ENCODE measurements at places on chromosomes 6 and 20.

GRCh38 chr20:34850969-34851368, 21.7 kb downstream of the GGT7 start:
- DNase-seq: no peak

DNA sequence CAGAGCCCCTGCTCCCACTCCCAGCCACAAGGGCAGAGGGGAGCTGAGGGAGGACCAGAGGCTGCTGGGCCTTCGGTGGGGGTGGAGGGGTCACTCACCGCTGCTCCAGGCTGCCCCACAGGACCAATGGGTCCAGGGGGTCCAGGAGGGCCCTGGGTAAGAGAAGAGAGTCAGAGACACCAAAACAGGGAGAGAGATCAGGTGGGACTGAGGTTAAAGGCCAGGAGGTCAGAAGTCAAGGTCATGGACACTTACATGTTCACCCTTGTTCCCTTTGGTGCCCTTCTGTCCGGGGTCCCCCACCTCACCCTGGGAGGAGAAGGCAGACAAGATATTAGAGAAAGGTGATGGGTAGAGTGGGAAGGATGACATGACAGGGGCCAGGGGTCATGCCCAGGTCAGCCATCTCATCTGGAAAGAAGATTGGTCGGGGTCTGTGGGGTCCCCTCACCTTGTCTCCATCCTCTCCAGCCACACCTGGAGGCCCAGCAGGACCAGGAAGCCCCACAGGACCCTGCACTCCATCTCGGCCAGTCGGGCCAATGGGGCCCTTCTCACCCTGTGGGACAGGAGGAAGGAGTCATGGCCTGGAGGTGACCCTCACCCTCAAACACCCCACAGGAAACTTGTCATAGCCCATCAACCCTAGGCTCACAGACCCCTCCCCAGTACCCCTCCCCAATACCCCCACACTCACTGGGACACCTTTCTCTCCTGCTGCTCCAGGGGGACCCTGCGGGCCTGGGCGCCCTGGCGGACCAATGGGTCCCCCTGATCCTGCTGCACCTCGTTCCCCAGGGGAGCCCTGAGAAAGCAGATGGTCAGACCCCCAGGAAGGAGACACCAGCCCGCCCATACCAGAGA, 21.0 kb downstream of the COL11A2 start:
- no peak for DNase-seq

DNA sequence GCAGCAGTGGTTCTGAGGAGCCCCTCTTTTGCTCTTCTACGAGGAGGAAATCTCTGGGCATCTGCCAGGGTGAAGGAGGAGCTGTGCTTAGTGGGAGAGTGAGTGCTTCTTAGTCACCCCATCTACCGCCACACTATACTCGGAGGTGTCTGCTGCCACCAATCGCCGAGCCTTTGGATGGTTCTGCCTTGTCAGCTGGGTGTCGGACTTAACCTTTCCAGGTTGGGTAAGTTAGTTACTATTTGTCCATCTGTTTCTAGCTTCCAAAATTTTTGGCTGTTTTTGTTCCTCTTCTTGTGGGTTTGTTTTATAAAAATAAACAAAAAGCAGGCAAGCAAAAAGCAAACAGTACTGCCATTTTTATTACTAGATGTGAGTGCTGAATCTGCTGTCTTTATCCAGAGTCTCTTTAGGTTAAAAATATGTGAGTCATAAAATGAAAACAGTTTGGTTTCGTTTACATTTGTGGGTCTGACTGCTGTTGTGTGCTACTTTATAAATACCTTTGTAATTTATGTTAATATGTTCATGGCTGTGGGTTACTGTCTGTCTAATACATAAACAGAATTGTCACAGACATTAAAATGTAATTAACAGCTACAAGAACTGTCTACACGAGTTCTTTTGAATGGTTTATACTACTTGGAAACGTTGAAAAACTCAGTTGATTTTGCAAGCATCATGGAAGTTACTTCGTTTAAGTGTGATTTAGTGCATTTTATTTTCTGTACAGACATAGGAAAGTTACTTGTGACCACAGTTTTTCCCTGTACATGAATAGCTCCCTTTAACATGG, 89.2 kb downstream of the ARID1B start:
- no peak for DNase-seq

DNA sequence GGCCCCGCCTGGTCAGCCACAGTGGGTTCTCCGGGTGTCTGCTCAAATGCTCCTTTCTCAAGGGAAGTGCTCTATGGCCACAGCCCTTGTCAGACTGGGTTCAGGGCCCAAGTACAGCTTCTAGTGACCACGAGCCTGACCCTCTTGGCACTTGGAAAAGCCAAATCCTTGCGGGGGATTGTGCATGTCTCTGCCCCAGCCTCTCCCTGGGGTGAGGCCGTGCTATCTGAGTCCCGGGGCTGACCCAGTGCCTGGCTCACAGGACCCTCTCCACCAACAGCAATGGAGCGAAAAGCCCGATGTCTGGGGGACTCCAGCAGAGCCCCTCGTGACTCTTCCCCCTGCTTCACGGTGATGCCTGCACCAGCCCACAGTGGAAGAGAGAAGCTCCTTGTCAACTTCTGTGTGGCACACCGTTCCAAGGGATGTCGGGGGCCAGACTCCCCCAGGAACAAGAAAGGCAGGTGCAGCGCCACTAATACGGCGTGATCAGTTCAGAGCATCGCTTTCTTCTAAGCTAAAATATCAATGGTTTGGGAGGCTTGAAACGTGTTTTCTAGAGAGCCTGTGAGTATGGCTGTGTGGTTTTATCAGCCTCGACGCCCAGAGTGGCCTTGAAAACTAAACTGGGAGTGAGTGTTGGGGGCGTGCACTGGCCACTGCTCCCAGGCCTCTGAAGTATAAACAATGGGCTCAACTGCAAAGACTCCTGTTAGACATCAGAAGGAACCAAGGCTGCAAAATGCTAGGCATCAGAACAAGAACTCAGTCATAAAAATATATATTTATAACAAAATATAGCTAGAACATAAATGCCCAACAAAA, 51.9 kb downstream of the DLL1 start:
- no peak for DNase-seq

- DNase-seq: peak; percentile 8
Measured at GRCh38 chr20:58407966-58408557, 19.0 kb downstream of the VAPB start.

DNA sequence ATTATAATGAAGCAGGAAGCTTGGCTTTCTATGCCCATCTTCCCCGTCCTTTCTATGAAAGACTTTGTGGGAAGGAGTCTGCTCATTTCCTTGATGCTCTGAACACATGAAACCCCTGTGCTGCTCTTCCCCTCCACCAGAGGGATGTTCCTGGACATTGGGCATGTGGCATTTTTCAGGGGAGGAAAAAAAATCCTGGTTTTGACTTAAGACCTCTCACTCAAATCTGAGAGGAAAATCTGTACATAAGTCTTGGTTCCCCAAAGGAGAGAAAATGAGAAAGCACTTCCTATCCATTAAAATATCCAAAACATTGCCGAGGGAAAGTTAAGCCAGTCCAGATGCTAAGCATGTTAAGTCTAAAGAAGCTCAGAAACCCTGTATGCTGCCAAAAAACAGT, 393.0 kb downstream of the PAX1 start:
- no peak for DNase-seq

GRCh38 chr20:48278961-48279481, 493.7 kb upstream of the SULF2 start:
- no peak for DNase-seq

- DNase-seq: no peak
Measured at GRCh38 chr6:138945354-138945753, 42.7 kb downstream of the REPS1 start.

- no peak for DNase-seq
Measured at GRCh38 chr6:55729665-55730064, 145.7 kb downstream of the BMP5 start.

GRCh38 chr6:144013486-144013909, 5.4 kb upstream of the PLAGL1 start:
- DNase-seq: peak; percentile 93

DNA sequence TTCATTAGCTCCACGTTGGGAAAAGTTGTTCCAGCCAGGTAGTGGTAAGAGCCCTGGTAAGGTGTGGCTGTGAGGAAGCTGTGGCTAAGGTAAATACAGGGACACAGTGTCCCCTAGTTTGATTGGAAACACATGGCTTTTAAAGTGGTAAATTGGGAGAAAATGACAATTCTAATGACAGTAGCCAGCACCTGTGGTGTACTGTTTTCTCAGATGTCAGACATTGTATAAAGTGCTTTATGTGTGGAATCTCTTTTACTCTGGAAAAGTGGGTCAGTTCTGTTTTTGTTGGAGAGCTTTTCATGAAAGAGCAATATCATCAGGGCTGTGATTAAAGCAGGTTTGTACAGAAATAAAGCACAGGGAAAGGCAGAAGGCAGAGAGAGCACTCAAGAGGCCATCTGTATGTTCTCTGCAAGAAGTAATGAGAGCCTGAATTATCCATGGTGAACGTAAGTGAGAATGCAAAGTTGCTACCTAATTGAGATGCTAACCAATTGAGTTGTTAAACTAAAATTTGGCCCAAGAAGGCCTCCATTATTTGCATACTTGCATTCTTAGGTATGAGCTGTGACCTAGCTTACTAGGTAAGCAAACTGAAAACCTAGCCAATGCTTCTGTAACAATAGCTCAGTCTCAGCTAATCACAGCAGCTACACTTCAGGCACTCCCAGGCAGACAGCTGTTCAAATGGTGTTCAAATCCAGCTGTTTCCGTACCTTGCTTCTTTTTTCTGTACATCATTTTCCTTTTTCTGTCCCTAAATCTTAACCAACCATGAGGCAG, 28.2 kb downstream of the MRAP2 start:
- DNase-seq: peak; percentile 58

DNA sequence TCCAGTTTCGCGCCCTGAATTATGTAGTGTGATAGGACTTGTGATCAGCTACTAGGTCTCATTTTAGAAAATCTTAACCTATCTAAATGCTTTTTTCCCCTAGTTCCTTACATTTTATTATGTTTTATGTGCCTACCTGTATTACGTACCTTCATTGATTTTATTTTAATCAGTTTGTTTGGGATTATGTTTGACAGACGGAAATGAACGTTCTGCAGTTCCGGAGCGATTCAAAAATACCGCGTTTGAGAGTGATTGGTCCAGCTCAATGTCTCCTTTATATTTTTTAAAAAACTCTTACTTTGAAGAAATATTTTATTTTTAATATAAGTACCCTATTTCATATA, 114.3 kb upstream of the BTN3A2 start:
- no peak for DNase-seq

DNA sequence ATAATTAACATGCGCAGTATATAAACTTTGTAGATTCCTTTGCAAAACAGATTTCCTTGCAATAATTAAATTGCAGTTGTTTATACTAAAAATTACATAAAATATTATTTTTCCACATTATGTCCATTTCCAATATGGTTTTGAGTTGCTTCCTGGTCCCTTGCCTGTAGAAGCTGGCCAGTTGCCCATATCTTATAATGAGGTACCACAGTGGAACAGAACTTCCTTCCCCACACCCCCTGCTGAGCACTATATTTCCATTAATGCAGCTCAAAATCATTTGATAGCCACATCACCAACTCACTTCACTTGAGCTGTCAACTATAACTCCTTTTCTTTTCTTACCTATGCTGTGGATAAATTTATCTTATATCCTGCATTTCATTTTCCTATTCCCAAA, 194.6 kb downstream of the DST start:
- no peak for DNase-seq

- DNase-seq: no peak
Measured at GRCh38 chr20:63738687-63739129, 868 bp upstream of the SLC2A4RG start.

DNA sequence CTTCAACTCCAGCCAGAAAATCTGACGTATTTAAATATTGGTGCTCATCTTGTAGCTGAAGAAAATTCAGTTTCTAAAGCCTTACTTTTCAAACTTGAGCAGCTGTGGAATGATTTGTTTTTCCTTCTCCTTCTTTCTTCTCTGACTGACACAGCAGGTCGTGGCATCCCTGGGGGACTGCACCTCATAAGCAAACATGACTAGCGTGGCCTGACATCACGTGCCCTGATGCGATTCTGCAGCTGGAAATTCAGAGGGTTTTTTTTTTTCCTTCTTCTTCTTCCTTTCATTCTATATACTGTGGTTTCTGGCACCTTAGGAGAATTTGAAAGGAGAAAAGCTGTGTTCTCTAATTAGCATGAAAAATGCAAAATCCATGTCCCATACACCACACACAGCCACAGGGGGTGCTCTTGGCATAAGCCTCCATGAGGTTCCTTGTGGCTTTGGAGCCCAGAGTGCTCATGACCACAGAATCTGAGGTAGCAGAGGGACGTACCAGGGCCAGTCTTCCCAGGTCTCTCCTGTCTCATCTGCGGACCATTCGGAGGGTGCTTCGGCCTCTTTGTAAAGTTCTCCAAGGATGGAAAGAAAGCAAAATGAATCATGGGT, 258.5 kb upstream of the CDH4 start:
- peak; percentile 17 for DNase-seq

Data from OCI-M1 (cell line).